Lung microvascular endothelial cell (primary cell): ENCODE measurements at places on chromosomes 5 and 9.

GRCh38 chr5:57221049-57221568 lies 47.2 kb downstream of the GPBP1 start:
- DNase-seq, result peak; percentile 77

DNA sequence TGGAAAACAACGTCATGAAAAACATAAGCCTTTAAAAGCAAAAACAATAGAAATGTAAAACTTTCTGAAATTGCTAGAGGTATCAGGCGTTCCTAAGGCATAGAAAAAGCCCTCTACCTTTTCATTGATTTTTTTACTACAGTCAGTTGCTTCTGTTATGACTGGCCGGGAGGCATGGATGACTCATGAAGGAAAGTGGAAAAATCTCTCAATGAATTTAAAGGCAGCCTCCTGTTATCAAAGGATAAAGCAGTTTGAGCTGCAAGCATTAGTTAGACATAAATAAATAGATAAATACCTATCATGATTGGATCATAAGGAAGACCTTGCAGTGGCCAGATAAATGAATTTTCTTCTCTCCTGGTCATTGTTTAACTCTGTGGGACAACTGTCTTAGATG lies 281.6 kb downstream of the MAST4 start:
- peak; percentile 75 for DNase-seq

GRCh38 chr9:15182730-15183129 lies 124.3 kb downstream of the TTC39B start:
- DNase-seq, result no peak

GRCh38 chr5:91311697-91312501 lies 71.2 kb downstream of the ARRDC3 start:
- DNase-seq, result peak; percentile 99

DNA sequence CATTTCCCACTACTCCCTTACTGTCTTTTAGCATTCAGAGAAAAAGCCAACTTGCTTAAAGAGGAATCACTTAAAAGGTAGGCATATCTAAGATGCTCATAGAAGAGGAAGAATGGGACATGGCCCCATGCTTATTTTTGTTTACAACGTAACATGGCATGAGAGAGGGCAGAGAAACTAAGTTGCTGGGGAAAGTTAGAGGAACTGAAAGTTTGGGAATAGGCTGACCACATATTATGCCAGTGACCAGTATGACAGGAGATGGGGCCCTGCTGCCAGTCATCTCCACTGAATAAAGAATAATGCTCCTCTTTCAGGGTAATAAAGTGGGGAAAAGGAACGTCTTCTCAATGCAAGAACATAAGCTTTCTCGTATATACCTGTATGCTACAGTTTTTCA lies 1.9 kb downstream of the PLPP6 start:
- peak; percentile 17 for DNase-seq

- DNase-seq, result peak; percentile 33
These were observed 50.3 kb downstream of the MAN2A1 start for GRCh38 chr5:109739741-109740728.

GRCh38 chr5:156540491-156540890 lies 213.5 kb downstream of the SGCD start:
- DNase-seq, result no peak

GRCh38 chr5:142472306-142472951 lies 147.6 kb upstream of the SPRY4 start:
- DNase-seq, result peak; percentile 92

- peak; percentile 73 for DNase-seq
These were observed 3.1 kb downstream of the IER5L start for GRCh38 chr9:129174724-129175514.

DNA sequence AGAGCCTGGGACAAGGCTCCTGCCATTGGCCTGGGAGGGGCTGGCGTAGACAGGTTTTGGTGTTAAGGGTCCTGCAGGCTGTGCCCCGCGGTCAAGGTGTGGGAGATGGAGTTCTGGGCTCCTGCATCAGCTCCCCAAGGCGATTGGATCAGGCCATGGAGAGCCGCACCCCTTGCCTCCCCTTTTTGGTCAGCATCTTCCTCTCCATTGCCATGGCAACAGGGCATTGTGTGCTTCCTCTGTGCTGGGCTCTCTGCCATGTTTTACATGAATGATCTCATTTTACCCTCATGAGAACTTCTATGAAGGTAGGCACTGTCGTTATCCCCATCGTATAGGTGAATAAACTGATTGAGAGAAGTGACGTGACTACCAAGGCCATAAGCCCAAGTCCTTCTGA lies 344.3 kb upstream of the CLINT1 start:
- DNase-seq, result no peak

- no peak for DNase-seq
These were observed 87.5 kb downstream of the PPARGC1B start for GRCh38 chr5:149817539-149818060.

GRCh38 chr9:37413311-37413710 lies 9.2 kb upstream of the GRHPR start:
- DNase-seq, result no peak

- no peak for DNase-seq
These were observed 14.0 kb downstream of the TENT4A start for GRCh38 chr5:6727231-6727630.

DNA sequence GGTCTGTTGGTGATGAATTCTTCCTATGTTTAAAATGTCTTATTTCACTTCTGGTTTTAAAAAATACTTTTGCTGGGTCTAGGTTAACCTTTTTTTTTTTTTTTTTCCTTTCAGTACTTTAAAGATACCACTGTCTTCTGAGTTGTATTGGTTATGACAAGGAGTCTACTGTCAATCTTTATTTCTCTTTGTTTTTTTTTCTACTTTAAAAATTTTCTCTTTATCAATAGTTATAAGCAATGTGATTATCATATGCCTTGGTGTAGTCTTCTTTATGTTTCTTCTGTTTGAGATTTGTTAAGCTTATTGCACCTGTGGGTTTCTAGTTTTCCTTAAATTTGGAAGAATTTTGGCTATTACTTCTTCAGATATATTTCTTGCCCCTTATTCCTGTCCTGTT lies 125.6 kb upstream of the SPRY4 start:
- no peak for DNase-seq

GRCh38 chr5:72662305-72662704 lies 154.2 kb upstream of the TNPO1 start:
- no peak for DNase-seq

DNA sequence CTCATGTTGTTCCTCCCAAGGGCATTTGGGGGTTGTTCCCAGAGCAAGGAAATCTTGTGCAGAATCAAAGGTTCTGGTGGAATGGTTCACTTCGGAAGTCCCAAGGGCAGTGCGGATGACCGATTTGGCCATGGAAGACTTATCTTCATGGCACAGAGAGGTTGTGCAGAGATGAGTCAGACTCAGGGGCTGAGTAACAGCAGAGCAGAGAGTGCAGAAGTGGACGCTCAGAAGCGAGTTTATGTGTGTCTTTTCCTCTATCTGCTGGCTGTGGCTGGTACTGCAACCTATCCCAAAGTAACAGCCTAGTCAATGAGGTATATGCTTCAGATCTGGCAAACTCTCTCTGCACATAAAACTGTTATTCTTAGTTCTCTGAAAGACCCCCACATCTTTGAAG lies 118.1 kb downstream of the DPYSL3 start:
- DNase-seq, result peak; percentile 90

DNA sequence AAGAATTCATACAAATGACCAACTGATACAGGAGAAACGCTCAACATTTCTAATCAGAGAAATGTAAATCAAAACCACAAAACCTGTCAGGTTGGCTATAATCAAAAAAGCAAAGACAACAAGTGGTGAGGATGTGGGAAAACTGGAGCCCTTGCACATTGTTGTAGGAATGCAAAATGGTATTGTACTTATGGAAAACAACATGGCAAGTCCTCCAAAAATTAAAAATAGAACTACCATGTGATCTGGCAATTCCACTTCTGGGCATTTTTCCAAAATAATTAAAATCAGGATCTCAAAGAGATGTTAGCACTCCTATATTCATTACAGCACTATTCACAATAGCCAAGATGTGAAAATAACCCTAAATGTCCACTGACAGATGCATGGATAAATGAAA lies 76.1 kb downstream of the FNIP1 start:
- DNase-seq, result peak; percentile 89

DNA sequence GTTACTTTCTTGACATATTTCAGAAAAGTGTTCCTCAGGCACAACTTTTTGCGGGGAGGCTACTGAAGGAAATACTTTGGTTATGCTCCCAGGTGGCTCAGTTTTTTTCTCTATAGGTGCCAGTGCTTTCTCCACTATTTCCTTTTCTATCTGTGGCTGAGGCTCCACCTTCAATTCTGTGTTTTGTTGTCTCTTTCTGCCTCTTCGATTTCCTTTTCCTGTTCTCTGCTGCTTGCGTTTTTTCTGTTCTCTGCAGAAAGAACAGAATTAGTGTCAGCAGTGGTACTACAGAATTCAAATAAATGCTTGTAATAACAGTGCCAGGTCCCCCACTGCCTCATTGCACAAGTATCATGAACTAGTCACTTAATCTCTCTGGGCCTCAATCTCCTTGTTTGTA lies 7.0 kb downstream of the HEMGN start:
- DNase-seq, result no peak

DNA sequence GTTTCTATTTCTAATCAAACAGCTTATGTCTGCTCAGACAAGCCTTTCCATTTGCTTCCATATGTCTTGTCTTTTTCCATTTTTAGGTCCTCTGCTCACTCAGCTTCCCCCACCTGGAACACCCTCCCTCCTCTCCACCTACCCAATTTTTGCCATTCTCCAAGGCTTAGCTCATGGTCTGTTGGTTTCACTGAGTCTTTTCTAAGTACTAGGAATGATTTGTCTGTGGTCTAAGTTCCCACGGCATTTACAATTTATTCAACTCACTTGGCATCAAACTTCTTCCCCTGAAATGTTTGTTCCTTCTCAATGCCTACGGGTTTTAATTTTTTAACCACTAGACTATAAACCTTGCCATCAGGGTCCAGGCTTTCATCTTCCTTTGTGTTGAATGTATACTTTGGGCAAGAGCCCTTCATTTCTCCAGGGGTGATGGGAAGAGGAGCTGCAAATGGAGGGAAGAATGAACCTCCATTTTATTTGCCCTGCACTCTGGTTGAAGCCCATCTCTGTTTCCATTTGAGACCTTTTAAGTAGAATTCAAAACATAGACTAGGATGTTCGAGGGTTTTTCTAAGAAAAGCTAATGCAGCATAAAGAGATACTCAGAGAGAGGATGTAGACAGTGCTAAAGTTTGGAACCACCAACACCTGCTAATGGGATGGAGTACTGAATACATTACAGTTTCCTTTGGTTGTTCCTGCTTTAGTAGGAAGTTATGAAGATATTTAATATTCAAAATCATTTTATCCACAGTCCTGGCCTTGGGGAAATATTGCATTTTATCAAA lies 104.0 kb downstream of the PTTG1 start:
- no peak for DNase-seq

DNA sequence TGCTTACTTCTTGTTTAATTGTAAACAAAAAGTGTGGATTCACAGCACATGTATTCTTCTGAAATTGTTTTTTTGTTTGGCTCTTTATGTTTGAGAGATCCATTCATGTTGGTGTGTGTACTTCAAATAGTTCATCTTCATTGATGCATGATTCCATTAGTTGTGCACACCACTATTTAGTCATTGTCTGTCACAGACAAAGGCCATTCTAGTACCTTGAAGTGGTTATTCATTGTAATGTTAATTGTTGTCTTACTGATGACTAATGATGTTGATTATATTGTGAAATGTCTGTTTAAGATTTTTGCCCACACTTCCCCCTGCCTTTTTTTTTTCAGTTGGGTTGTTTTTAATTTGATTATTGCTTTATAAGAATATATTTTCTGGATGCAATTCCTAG lies 391.3 kb downstream of the DIRAS2 start:
- no peak for DNase-seq

DNA sequence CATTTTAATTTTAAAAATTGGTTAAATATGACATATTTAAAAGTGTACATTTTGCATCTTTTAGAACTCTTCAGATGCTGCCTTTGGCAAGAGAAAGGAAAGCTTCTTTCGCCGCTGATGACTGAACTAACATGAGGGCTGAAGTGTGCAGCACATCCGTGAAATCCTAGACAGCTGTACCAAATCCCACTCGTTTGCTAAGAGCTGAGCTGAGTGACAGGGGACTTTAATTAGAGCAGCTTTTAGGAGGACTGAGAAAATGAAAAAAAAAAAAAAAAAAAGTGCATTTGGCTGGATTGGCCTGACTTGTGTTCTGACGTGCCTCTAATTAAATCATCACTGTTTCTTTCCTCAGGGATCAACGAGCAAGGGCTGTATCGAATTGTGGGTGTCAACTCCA lies 271.3 kb downstream of the ARHGAP26 start:
- no peak for DNase-seq

DNA sequence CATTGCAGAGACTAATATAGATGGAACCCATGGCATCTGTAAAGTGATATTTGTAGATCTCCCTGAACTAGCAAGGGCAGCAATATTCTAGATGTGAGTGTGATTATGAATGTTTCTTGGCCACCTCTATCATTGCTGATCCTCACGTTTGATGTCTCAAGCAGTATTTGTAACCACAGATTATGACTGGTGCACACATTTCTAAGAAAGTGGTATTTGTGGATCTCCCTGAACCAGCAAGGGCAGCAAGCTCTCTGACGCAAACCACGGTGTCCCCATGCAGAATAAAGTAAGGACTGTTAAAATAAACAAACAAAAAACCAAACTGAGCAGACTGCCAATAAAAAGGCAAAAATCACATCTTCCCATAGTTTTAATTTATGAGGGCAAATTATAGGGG lies 301.3 kb downstream of the CSNK1G3 start:
- DNase-seq, result no peak

- DNase-seq, result no peak
These were observed 210.6 kb downstream of the MARCHF11 start for GRCh38 chr5:15968993-15969392.

DNA sequence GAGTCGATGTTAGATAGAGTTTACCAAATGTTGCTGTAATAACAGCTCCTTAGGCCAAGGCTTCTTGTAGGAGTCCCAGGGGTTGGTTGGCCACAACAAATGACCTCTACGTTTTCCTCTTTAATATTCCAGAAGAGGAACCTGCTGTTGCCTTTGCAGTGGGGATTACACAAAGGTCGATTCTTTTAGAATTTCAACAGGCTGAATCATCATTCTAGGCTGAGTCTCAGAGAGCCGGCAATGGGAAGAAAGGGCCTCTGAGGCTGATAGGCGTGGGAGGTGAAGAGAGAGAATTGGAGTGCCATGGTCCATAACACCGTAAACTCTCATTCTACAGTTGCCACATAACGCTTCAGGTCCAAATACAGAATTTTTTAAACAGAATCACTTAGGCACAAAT lies 405.9 kb upstream of the DAP start:
- DNase-seq, result no peak

- no peak for DNase-seq
These were observed 466.2 kb downstream of the ENC1 start for GRCh38 chr5:74174366-74174765.

DNA sequence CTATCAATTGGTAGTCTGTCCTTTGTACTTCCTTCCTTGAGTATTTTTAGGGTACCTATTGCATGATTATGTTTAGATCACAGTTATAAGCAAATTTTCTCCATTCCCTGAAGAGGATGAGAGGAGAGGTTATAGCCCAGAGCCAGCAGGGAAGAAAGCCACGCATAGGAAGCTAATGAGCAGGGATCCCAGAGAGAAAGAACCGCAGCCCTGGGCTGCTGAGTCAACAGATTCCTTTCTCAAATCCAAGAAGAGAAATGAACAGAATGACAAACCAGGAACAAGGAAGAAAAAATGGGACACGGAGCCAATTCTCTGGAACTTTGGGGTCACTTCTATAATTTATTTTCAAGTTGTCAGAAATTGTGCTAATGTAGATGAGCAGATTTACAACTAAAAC lies 284.5 kb downstream of the RFX3 start:
- no peak for DNase-seq

GRCh38 chr9:131709771-131710431 lies 30.0 kb downstream of the RAPGEF1 start:
- peak; percentile 89 for DNase-seq
